A673 (cell line): ENCODE measurements at places on chromosomes 2 and 18. TPM values are rescaled to one million over a fixed set of nuclear protein-coding genes. Genes with fewer than 3 reads are reported as not detected.

GRCh38 chr18:24491927-24492834, 31.7 kb downstream of the HRH4 start:
- no peak overlapping the region for H3K27ac ChIP-seq
- H3K4me3 ChIP-seq, result no peak overlapping the region
- no peaks in the 10 kb centered on the region for H3K36me3 ChIP-seq

DNA sequence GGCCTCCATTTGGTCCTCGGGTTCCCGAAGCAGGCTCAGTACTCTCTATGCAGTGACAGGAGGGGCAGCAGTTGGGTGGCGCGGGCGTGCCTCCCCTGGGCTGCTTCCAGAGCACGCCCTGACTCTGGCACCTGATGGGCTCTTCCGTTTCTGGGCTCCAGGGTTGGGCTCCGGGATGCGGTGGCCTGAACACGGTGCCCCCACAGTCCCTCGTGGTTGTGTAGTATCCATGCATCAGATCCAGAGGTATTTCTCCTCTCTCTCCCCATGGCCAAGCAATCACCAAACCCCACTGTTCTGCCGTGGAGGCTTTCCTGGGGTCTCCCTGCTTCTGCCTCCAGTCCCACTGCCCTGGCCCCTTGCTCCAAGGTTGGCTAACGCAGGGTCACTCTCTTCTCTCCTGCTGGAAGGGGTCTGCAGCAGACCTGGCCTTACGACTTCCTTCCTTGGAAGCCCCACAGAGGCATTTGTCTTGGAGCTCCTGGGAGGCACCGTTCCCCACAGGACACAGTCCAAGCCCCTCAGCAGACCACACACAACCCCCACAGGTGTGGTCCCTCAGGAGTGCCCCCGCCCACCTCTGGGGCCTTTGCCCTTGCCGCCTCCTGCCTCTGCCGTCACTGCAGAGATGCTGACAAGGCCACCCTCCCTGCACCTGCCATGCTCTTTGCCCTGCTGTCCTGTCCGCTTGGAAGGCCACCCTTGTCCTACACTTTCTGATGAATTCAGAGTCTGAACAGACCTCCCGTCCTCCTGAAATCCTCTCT, 136.6 kb upstream of the ASB18 start:
- no peaks in the 10 kb centered on the region for H3K4me1 ChIP-seq
- no peaks in the 10 kb centered on the region for H3K27me3 ChIP-seq
- no peak for DNase-seq
- no peak overlapping the region for H3K27ac ChIP-seq
- H3K36me3 ChIP-seq, result no peaks in the 10 kb centered on the region

NAPG gene
- total RNA-seq, result 54.0 and 57.5 TPM in 2 replicates

GRCh38 chr2:72182547-72182946, 34.9 kb upstream of the CYP26B1 start:
- peaks cover 19% of the 10 kb centered on the region for H3K36me3 ChIP-seq
- no peaks in the 10 kb centered on the region for H3K27me3 ChIP-seq
- no peak for DNase-seq
- no peaks in the 10 kb centered on the region for H3K4me1 ChIP-seq
- no peak overlapping the region for H3K4me3 ChIP-seq

GRCh38 chr2:158637357-158637756, 157.8 kb upstream of the DAPL1 start:
- peaks cover 22% of the 10 kb centered on the region for H3K4me1 ChIP-seq
- H3K4me3 ChIP-seq, result no peak overlapping the region

SPDYA gene
- total RNA-seq, result 1.0 and 1.2 TPM in 2 replicates

DNA sequence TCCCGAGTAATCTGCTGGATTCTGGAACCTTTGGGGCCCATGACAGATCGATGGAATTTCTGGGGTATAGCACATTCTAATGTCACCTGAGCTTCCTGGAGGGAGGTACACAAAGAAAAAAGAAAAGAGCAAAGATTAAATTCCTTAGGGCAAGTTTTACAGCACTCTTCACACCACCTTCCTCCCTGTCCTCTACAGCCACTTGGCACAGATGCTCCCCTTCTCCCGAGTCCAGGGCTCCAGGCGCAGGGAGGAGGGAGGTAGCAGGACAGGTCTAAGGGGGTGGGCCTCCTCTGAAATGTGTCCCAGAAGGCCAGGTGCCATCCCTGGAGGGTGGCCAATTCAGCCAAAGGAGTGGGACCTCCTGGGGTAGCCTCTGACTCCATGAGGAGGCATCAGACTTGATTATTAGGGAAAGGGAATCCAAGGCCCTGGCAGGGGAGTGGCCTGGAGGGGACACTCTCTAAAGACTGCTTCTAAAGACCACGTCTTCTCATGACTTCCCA, 50.3 kb downstream of the ANO7 start:
- H3K36me3 ChIP-seq, result peaks cover 99% of the 10 kb centered on the region
- DNase-seq, result no peak
- H3K4me3 ChIP-seq, result no peak overlapping the region
- no peaks in the 10 kb centered on the region for H3K4me1 ChIP-seq

DNA sequence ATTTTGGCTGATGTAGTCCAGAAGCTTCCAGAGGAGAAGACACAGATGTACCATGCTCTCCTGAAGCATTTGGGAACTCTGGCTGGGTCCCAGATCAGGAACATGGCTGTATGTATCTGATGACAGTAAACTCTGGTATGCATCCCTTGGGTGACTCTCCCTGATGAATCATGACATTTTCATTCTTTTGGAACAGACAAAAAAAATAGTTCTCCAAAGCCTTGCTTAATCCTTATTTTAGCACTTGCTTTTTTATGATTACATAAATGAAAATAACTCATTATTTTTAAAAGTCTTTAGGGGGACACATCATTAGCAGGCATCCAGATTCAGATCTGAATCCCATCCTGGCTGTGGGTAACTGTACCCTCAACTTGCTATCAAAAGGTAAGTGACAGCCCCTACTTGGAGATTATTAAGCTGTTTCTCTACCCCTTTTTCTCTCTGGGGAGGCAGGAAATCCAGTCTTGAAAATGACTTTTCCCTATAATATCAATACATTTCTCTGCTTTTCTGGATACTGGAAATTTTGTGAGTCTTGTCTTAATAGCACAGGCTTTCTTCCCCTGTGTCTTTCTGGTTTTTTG, 23.3 kb downstream of the AOX1 start:
- no peaks in the 10 kb centered on the region for H3K36me3 ChIP-seq
- H3K27ac ChIP-seq, result no peak overlapping the region
- DNase-seq, result peak; percentile 17
- H3K4me3 ChIP-seq, result no peak overlapping the region
- no peaks in the 10 kb centered on the region for H3K4me1 ChIP-seq
